T-cell (primary cell): ENCODE measurements at places on chromosomes 2 and 18. TPM values are rescaled to one million over a fixed set of nuclear protein-coding genes. Genes with fewer than 3 reads are reported as not detected.

Gene IL37
- not detected for total RNA-seq

Gene BCL2
- 128 TPM for total RNA-seq

Gene GNLY
- 82.9 TPM for total RNA-seq

Gene ITGA4
- 258 TPM for total RNA-seq

Gene CLEC4F
- total RNA-seq = not detected

Gene DLGAP1
- 1.8 TPM for total RNA-seq

Gene TXNDC9
- 24.4 TPM for total RNA-seq

Gene FSIP2
- 0.99 TPM for total RNA-seq

Gene TTR
- total RNA-seq = 1.7 TPM

Gene DUSP2
- total RNA-seq = 49.9 TPM

Gene DNAJC5G
- not detected for total RNA-seq

Gene REG3G
- total RNA-seq = not detected

Gene DTNB
- 41.6 TPM for total RNA-seq

Gene MSTN
- not detected for total RNA-seq

Gene SANBR
- 3.9 TPM for total RNA-seq

Gene CFAP65
- total RNA-seq = not detected

Gene GALM
- 14.3 TPM for total RNA-seq

Gene RNF149
- total RNA-seq = 114 TPM

Gene ALK
- total RNA-seq = not detected

Gene ALPI
- total RNA-seq = not detected

Gene TEKT4
- total RNA-seq = not detected

Gene MYCN
- 0.56 TPM for total RNA-seq

Gene EFHD1
- total RNA-seq = 0.93 TPM

Gene SMAD2
- 113 TPM for total RNA-seq

Gene EVA1A
- total RNA-seq = not detected

Gene DGKD
- total RNA-seq = 163 TPM

Gene TDRD15
- not detected for total RNA-seq

Gene MYOM1
- 1.5 TPM for total RNA-seq

Gene ANKRD62
- total RNA-seq = not detected

Gene PIEZO2
- total RNA-seq = 0.05 TPM
